A549 treated with CORT108297 at 1 μM for 4 hours (cell line): ENCODE measurements at places on chromosomes 3 and 15. TPM values are rescaled to one million over a fixed set of nuclear protein-coding genes. Genes with fewer than 3 reads are reported as not detected.

The SSUH2 gene
- total RNA-seq = 0.53 to 1.2 TPM (median 0.88 TPM) in 5 replicates

The TLR9 gene
- 0.05 to 0.13 TPM in 2 of 5 replicates, not detected in the others for total RNA-seq

The GOLGA6L4 gene
- 0.73 to 1.8 TPM (median 0.90 TPM) in 5 replicates for total RNA-seq

The CLEC3B gene
- not detected in 5 replicates for total RNA-seq

The LRRK1 gene
- total RNA-seq = 17.8 to 23.8 TPM (median 23.0 TPM) in 5 replicates

The TRPM1 gene
- total RNA-seq = not detected in 5 replicates

The ECE2 gene
- total RNA-seq = not detected in 5 replicates

The CCR3 gene
- not detected in 5 replicates for total RNA-seq

The ITIH1 gene
- not detected in 5 replicates for total RNA-seq

The DCP1A gene
- 6.3 to 7.9 TPM (median 6.8 TPM) in 5 replicates for total RNA-seq

The VWA5B2 gene
- total RNA-seq = 0.40 to 0.73 TPM (median 0.55 TPM) in 5 replicates
